ENCODE measurements at places on chromosomes 1 and 21. TPM values are rescaled to one million over a fixed set of nuclear protein-coding genes. Genes with fewer than 3 reads are reported as not detected.
A peak's percentile ranks its signal among the peaks of the same experiment; 100 is the strongest.

DNA sequence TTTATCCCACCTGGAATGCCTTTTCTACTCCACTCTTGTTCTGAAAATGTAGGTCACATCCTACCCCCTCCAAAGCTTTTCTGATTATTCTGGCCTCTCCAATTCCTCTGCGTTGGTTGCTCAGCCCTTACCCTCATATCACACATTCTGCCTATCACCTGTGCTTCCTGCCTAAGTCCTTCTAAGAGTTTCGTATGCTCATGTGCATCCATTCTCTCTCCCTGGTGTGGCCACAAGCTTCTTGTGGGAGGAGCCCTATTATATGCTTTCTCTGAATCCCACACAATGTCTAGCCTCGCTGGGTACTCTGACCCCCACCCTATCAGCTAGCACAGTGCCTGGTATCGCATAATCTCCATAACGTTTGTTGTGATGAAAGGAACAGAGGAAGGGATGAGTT, 54.2 kb downstream of the CD58 start:
- H3K36me3 ChIP-seq, result no peaks in the 10 kb centered on the region
- H3K27me3 ChIP-seq, result no peaks in the 10 kb centered on the region
- H3K27ac ChIP-seq, result no peak overlapping the region
- no peak for DNase-seq
- H3K4me3 ChIP-seq, result no peak overlapping the region

GRCh38 chr1:178899402-178899801, 28.5 kb upstream of the ANGPTL1 start:
- H3K36me3 ChIP-seq, result peaks cover 62% of the 10 kb centered on the region
- H3K4me1 ChIP-seq, result no peaks in the 10 kb centered on the region
- H3K27ac ChIP-seq, result no peak overlapping the region
- no peak for DNase-seq

DNA sequence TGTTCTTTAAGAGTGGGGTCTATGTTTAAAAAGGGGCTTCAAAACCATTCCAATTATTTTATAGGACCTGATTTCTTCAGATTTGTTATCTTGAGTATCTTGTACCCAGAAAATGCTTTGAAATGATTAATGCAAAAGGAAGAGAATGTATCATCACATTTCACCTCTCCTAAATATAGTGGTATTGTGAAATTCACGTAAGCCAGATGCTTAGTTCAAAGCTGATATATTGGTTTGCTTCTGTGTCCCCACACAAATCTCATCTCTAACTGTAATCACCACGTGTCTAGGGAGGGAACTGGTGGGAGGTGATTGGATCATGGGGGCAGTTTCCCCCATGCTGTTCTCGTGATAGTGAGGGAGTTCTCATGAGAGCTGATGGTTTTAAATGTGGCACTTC, 8.5 kb downstream of the SOAT1 start:
- no peak for DNase-seq
- no peaks in the 10 kb centered on the region for H3K4me1 ChIP-seq
- H3K4me3 ChIP-seq, result no peak overlapping the region
- no peak overlapping the region for H3K27ac ChIP-seq
- peaks cover 50% of the 10 kb centered on the region for H3K36me3 ChIP-seq

DNA sequence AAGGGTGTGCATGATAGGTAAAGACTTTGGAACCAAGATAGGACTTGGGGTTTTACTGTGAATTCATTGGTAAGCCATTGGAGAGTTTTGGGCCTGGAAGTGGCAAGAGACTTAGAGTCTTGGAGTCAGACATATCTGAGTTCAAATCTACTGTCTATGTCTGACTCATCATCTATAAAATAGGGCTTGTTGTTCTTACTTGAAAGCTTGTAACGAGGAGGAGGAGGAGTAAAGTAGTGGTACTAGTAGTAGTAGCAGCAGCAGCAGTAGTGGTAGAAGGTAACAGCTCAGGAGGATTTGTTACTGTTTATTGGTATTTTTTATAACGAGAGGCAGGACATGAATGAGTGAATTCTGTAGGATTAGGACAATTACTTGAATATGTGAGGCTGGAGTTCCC, 62.7 kb downstream of the CACHD1 start:
- H3K27me3 ChIP-seq, result no peaks in the 10 kb centered on the region
- peaks cover 9% of the 10 kb centered on the region for H3K4me1 ChIP-seq
- H3K4me3 ChIP-seq, result no peak overlapping the region
- no peak overlapping the region for H3K27ac ChIP-seq
- DNase-seq, result no peak
- no peaks in the 10 kb centered on the region for H3K36me3 ChIP-seq

GRCh38 chr1:16420424-16421118, 16.7 kb downstream of the SPATA21 start:
- H3K4me1 ChIP-seq, result no peaks in the 10 kb centered on the region
- no peak overlapping the region for H3K4me3 ChIP-seq
- no peak for DNase-seq
- H3K27me3 ChIP-seq, result no peaks in the 10 kb centered on the region
- H3K27ac ChIP-seq, result no peak overlapping the region

DNA sequence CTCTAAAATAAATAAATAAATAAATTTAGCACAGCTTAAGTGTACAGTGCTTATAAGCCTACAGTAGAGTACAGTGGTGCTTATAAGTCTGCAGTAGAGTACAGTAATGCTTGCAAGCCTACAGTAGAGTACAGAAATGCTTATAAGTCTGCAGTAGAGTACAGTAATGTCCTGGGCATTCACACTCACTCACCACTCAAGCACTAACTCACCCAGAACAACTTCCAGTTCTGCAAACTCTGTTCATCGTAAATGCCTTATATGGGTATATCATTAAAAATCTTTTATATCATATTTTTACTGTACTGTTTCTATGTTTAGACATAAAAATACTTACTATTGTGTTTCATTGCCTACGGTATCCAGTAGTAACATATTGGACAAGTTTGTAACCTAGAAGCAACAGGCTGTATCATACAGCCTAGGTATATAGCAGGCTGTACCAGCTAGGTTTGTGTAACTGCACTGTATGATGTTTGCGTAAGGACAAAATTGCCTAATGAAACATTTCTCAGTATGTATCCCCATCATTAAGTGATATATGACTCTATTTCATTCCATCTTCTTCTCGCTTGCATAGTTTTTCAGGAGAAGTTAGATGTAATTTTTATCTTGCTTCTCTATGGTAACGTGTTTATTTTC, 14.0 kb upstream of the S100B start:
- H3K4me3 ChIP-seq, result no peak overlapping the region
- no peaks in the 10 kb centered on the region for H3K27me3 ChIP-seq
- H3K27ac ChIP-seq, result no peak overlapping the region
- no peaks in the 10 kb centered on the region for H3K4me1 ChIP-seq

- no peak overlapping the region for H3K27ac ChIP-seq
- H3K4me3 ChIP-seq, result no peak overlapping the region
- peaks cover 11% of the 10 kb centered on the region for H3K4me1 ChIP-seq
- no peaks in the 10 kb centered on the region for H3K27me3 ChIP-seq
- DNase-seq, result no peak
Measured at GRCh38 chr1:87104945-87105344, 190.5 kb downstream of the HS2ST1 start.

GRCh38 chr1:173403996-173404395, 73.1 kb upstream of the PRDX6 start:
- H3K36me3 ChIP-seq, result no peaks in the 10 kb centered on the region
- no peak overlapping the region for H3K27ac ChIP-seq
- H3K27me3 ChIP-seq, result no peaks in the 10 kb centered on the region
- no peak overlapping the region for H3K4me3 ChIP-seq
- DNase-seq, result peak; percentile 49

DNA sequence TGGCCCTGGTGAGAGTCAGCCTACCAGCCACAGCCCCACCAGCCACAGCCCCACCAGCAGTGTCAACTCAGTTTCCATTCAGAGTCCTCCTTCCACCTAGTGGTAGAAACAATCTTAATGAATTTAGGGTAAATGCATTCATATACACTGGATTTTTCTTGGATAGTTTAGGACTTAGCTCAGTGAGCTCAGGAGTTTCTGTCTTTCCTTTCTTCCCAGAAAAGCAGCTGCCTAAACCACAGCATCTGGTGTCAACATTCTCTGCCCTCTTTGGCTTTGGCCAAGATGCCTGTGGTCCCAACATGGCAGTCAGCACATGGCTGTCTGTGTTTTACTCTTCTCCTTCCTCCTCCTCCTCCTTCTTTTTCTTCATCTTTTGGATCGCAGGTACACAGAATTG, 94.0 kb downstream of the CLIC6 start:
- H3K27ac ChIP-seq, result no peak overlapping the region
- no peak overlapping the region for H3K4me3 ChIP-seq
- no peaks in the 10 kb centered on the region for H3K36me3 ChIP-seq
- H3K4me1 ChIP-seq, result no peaks in the 10 kb centered on the region
- H3K27me3 ChIP-seq, result no peaks in the 10 kb centered on the region

DNA sequence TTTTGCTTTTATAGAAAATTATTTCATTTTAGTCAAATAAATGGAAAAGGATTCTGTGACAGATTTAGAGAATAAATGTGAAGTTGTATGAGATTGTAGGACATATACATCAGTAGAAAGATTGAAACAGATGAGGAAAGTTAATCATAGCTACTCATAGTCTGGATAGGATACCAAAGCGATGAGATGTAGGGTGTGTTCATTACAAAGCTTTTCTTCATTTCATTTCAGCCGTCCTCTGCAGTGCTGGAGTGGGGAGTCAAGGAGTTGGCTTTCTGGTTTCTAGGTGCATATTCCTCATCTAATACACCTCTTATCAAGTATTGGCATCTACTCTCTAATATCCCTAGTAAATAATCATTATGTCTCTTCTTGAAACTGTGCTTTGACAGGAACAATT, 149.5 kb upstream of the NEGR1 start:
- H3K27ac ChIP-seq, result no peak overlapping the region
- no peaks in the 10 kb centered on the region for H3K4me1 ChIP-seq
- no peak overlapping the region for H3K4me3 ChIP-seq
- H3K36me3 ChIP-seq, result no peaks in the 10 kb centered on the region
- H3K27me3 ChIP-seq, result no peaks in the 10 kb centered on the region

GRCh38 chr1:158931055-158931737, at the start of gene PYHIN1:
TSS of gene PYHIN1 (plus strand) at chr1:158931552. CDS start at chr1:158936911, 5,359 bp downstream.
- H3K36me3 ChIP-seq, result no peaks in the 10 kb centered on the region
- no peaks in the 10 kb centered on the region for H3K4me1 ChIP-seq
- no peak within 1 kb of the TSS for H3K27ac ChIP-seq
- H3K4me3 ChIP-seq, result no peak within 1 kb of the TSS
- H3K27me3 ChIP-seq, result no peaks in the 10 kb centered on the region

DNA sequence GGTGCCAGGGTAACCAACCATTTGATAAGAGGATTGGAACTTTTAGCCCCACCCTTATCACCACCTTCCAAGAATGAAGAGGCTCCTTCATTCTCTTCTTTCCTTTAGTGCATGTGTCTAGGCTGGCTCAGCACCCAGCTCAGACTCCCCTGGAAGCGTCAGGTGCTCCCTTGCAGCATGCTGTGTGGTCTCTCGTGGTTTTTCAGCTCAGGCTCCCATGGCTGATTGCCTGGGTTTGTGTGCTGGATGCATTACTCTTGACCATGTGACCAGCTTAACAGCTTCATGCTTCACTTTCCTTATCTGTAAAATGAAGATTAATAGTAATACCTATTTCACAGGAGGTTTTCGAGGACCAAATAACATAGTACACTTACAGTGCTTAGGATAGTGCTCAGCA, 198.4 kb downstream of the HHAT start:
- no peak overlapping the region for H3K4me3 ChIP-seq
- H3K4me1 ChIP-seq, result peaks cover 7% of the 10 kb centered on the region
- no peaks in the 10 kb centered on the region for H3K36me3 ChIP-seq
- H3K27ac ChIP-seq, result no peak overlapping the region
- DNase-seq, result no peak
- H3K27me3 ChIP-seq, result no peaks in the 10 kb centered on the region

RCSD1 gene
- 0.11 TPM for total RNA-seq

PPIE gene
- total RNA-seq, result 59.8 TPM

CC2D1B gene
- total RNA-seq, result 39.6 TPM

GJB5 gene
- 0.20 TPM for total RNA-seq

C1QA gene
- not detected for total RNA-seq

DHX9 gene
- 264 TPM for total RNA-seq

SPATA46 gene
- total RNA-seq, result not detected
